Hematopoietic multipotent progenitor cell treated with erythropoietin and hydrocortisone succinate and interleukin-3 and kit ligand, for 17 days (in vitro differentiated cells): ENCODE measurements at places on chromosomes 1 and 21.

DNA sequence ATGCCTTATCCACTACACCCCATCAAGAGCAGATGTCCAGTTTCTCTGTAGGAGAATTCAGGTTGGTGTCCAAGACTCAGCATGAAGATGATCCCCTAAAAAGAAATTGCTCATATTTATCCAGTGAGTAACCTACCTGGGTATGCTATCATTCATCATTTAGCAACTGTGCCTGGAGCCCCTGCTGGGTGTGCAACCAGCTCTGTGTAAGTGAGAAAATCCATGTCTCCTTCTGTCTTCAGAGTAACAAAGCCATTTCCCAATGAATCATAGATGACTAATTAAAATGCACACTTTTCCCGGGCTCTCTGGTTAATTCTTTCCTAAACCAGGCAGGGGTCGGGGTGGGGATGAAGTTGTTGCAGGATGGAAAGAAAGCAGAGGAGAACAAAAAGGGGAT is 35.8 kb downstream of the OLFML3 start:
- DNase-seq, result no peak

DNA sequence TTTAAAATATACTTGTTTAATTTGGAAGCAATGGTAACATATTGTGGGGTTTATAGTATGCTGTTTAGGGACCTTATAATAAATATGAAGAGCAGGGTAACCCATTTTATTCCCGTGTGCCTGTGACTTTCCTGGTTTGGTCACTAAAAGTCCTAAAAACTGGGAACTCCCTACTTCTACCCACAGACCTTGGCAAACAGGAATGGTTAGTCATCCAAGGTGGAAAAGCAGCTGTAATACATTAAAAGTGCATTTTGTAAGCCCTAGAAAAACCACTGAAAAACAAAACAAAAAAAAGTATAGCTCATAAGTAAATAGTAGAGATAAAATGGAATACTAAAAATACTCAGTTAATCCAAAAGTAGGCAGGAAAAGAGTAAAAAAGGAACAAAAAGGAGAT is 538.9 kb downstream of the LMO4 start:
- no peak for DNase-seq

DNA sequence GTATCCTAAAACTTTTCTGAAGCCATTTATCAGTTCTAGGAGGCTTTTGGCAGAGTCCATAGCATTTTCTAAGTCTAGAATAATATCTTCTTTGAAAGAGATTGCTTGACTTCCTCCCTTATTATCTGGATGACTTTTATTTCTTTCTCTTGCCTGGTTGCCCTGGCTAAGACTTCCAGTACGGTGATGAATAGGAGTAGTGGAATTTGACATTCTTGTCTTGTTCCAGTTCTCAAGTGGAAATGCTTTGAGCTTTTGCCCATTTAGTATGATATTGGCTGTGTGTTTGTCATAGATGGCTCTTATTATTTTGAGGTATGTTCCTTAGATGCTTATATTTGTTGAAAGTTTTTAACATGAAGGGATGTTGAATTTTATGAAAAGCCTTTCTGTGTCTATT is 1647.9 kb downstream of the PLA2G4A start:
- DNase-seq, result no peak

DNA sequence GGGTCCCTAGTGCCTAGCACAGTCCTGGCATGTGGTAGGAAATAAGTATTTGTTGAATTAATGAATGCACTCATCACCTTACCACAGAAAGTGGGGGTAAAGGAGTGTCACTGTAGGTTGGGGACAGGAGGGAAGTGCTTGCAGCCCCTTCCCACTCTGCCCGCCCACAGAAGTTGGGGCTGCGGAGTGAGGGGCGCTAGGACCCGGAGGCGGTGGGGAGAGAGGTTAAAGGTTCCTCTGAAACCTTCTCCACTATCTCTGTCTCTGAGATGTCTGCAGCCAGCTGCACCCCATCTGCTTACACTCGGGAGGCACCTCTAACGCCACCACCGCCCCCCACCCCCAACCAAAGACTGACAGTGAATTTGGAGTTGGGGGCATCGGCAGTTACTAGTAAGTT is 1.4 kb upstream of the WNT2B start:
- no peak for DNase-seq

DNA sequence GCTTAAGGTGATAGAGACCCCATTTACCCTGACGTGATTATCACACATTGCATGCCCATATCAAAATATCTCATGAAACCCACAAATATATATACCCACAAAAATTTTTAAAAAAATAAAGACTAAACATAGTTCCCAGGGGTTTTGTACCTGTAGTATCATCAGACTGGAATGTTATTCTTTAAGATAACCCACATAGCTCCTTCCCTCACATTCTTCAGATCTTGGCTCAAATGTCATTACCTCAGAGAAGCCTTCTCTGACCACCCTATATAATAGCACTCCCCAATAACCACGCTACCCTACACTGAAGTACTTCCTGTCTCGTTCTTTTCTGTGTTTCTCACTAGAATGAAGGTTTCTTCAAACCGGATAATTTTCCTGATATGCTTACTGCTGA is 138.3 kb upstream of the SNX7 start:
- no peak for DNase-seq

- DNase-seq, result peak; percentile 48
Measured at GRCh38 chr1:161172776-161173376, 4.4 kb downstream of the B4GALT3 start.

DNA sequence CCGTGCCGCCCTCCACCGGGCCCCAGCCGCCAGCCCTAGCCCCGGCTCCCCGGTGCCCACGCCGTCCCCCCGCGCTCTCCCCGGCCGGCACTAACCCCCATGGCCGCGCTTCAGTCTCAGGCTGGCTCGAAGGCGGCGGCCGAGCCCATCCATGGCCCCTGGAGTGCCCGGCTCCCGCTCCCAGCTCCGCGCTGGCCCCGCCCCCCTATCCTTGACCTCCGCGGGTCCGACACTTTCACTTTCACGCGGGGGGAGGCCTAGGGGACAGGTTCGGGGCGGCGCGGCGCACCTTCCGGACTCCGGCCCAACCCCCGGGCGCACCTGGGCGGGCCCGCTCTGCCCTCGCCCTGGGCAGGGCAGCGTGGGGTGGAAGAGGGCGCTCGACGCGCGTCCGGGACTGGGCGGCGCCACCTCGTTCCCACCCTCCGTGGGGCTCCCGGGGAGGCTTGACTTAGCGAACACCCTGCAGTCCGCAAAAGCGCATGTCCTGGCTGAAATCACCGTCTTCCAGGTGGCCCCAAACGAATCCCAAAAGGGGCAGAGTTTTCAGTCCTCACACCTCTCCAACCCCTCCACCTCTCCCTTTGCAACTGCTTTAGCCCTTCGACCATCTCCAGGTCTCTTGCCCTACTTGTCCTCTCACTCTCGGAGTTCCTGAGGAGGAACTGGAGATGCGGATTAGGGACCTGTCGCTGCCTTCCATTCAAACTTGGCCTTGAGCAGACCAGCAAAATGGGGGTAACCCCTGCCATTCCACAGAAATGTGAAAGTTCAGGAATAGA is 3.9 kb upstream of the DENND2D start:
- DNase-seq, result peak; percentile 78

GRCh38 chr1:12315146-12315545 is 85.3 kb downstream of the VPS13D start:
- no peak for DNase-seq

DNA sequence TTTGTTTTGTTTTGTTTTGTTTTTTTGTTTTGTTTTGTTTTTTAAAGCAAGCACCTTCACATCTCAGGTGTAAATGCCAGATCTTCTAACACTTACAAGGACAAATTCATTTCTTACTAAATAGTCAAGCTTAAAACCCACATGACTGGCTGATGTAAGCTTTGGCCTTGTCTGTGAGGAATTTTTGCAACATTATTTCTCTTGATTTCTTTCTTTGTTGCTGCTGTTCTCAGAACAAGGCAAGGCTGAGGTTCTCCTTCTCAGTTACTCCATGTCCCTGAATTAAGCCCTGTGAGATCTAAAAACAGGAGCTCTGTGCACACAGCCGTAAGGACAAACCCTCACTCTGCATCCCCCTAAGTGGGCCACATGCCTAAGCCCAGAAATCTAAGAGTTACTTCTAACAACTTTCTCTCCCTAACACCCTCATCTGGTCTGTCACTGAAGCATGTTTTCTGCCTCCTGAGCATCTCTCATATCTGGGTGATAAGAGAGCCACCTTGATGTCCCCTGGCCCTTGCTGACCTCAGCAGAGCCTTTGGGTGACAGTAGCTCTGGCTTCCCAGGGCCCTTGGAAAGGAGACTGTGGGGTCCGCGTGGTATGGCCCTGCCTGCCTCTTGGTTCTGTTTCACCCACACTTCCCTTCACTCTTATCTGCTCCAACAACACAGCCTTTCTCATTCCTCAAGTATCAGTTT is 81.2 kb upstream of the HOOK1 start:
- no peak for DNase-seq

GRCh38 chr1:204345438-204345841 is 14.3 kb downstream of the PLEKHA6 start:
- no peak for DNase-seq

GRCh38 chr1:96427616-96428015 is 294.0 kb upstream of the PTBP2 start:
- DNase-seq, result no peak

DNA sequence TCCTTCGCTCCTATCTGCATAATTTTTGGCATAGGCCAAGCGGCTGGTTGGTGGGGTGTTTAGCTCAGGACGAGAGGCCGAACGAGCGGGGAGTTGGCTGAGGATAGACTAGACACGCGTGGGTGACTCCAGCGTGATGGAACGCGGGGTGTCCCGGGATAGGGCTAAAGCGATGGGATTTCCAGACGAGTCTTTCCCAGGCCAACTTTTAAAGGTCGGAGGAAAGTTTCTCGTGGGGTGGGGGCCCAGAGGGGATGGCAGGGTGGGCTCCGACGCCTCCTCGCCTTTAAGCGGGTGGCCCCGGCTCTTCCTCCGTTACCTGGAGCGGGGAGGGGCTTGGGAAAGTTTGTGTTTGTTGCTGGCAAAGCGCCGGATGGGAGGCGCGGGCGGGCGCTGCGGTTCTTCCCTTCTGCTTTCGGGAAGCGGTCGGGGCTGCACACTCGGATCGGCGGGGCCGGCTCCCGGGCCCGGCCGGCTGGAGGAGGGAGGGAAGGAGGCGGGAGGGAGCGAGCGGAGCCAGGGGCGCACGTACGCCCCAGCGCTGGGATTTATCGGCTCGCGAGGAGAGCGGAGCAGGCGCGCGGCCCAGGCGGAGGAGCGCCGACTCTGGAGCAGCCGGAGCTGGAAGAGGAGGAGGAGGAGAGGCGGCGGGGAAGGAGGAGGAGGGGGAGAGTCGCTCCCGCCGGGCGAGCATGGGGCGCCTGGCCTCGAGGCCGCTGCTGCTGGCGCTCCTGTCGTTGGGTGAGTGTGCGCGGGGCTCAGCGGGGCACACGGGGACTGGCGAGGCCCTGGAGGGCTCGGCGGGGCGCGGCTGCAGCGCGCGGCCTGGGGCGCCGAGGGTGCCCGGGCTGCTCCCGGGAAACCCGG is at the start of gene PTGFRN:
PTGFRN (plus strand) TSS at position 405 of the 867 bp plus-strand sequence; CDS start at position 693, 288 bp downstream.
- DNase-seq, result no peak

- DNase-seq, result no peak
Measured at GRCh38 chr1:64962441-64962840, 3.9 kb downstream of the JAK1 start.

DNA sequence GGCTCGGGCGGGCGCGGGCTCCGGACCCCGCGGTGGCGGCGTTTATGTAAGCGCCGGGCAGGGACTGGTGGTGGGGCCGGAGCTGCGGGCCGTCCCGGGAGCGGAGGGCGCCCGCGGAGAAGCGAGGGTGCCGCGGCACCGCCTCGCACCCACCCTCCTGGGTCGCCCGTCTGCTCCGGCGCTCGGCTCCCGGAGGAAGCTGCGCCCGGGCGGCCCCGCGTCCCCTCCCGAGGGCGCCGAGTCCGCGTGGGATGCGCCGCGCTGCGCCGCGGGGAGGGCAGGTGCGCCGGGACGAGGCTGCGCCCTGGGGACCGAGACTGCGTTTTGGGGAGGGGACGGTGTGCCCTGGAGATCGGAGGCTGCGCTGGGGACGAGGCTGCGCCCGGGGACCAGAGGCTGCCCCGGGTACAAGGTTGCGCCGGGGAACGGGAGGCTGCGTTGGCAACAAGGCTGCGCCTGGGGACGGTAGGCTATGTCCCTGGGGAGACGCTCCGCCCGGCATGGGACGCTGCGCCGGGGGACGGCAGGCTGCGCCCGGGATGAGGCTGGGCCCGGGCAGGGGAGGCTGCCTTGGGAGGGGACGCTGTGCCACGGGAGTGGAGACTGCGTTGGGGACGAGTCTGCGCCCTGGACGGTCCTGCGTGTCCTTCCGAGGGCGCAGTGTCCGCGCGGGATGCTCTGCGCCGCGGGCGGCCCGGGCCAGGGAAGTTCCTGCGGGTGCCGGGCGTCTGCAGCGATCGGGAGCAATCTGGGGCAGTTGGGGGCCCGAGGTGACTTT is 627 bp downstream of the ADARB1 start:
- no peak for DNase-seq

DNA sequence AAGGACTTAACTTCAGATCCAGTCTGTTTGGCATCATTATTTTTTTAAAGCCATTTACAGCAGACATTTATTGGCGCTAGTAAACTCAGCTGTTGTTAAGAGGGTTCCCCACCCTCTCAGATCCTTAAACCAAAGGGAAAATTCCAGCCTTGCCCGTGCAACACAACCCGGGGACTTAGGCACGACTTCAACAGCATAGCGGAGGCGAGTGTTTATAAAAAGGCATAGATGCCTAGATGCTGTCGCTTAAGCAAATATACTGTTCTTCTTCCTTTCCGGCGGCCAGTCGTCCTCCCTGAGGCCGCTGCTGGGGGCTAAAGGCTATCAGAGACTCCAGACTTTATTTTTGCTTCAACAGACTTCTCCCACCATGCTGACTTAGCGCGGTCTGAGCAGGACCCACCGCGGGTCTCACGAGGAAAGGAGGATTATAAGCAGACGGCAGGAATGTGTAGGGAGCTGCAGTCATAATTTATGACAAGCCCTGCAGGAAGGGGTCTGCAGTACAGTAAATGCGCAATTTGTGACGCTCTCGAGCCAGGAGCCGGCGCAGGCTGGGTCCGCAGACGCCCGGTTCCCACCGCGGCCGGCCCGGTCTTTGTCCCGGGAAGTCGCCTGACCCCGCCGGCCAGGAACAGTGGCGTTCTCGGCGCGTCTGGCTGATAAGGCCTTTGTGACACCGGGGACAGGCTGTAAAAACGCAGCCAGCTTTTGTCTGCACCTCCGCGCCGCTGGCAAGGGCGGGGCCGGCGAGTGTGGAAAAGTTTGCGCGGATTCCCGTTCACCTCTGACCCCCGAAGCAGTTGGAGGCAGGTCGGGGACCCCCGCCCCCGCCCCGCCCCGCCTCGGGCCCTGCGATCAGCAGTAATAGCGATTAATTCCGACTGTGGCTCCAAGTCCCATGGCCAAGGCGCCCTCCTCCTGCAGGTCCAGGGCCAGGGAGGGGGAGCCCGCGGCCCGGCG is 61.2 kb upstream of the ARHGEF16 start:
- DNase-seq, result no peak

DNA sequence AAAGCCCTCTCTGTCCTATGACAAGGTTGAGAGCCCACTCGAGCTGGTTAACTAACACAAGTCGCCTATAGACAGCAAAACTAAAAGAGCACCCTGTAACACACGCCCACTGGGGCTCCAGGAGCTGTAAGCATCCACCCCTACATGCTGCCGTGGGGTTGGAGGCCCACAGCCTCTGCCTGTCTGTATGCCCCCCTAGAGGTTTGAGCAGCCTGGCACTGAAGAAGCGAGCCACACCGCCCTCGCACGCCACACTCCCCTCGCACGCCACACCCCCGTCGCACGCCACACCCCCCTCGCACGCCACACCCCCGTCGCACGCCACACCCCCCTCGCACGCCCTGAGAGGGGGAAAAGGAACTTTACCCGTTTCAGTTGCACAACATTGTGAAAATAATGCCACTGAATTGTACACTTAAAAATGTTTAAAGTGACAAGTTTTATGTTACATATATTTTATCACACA is 13.2 kb upstream of the HMGCL start:
- peak; percentile 73 for DNase-seq

GRCh38 chr21:36551731-36552433 is 72.0 kb upstream of the CLDN14 start:
- no peak for DNase-seq

- no peak for DNase-seq
Measured at GRCh38 chr1:73910466-73910865, 287.5 kb downstream of the LRRIQ3 start.
